ENCODE measurements at places on chromosomes 3 and 15.
A peak's percentile ranks its signal among the peaks of the same experiment; 100 is the strongest.

GRCh38 chr3:13077431-13078162 is 4.4 kb upstream of the IQSEC1 start:
- DNase-seq, result no peak

DNA sequence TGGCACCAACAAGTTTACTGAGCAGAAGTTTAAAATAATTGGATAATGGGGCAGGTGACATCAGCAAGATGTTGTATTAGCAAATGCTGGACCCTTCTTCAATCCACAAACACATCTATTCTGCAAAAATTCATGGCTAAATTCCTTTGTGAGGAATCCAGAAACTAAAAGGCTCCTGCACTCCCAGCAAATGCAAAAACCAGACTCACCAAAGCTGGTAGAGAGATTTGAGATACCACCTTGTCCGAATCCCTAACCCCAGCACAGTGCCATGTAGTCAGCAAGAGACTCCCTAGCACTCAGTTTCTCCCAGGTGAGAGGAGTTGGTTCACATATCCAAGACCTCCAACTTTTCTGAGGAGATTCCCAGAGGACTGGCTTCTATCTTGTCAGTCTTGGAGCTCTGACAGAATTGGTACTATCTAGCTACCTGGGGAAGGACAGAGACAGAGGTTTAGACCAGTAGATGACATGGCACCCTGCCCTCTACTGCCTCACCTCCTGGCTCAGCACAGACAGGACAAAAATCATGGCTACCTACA is 21.8 kb downstream of the GREM1 start:
- DNase-seq, result no peak

GRCh38 chr15:65828585-65828984 is 36.5 kb upstream of the DENND4A start:
- DNase-seq, result peak; percentile 24

DNA sequence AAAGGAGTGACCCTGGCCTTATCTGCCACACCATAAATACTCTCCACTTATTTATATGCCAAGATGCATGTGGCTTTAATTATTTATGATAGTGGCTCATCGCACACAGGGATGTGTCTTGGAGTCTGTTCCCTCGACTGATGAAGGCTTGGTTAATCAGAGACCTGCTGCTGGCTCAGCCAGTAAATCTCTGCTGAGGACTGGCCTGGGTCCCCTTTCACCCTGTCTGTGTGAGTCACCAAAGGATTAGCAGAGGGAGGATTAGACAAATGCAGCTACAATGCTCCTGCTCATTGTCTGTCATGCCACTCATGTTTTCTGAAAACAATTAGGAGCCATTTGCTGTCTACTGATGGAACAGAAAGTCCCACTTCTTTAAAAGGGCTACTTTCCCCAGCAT is 226.8 kb downstream of the NTRK3 start:
- no peak for DNase-seq

DNA sequence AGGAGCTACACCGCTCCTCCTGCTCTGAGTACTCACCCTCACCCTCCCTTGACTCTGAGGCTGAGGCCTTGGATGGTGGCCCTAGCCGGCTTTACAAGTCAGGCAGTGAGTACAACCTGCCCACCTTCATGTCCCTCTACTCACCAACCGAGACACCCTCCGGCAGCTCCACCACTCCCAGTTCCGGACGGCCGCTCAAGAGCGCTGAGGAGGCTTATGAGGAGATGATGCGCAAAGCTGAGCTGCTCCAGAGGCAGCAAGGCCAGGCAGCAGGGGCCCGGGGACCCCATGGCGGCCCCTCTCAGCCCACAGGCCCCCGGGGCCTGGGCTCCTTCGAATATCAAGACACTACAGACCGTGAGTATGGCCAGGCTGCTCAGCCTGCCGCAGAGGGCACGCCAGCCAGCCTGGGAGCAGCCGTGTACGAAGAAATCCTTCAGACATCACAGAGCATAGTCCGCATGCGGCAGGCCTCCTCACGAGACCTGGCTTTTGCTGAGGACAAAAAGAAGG is 21.2 kb upstream of the APEH start:
- DNase-seq, result no peak

DNA sequence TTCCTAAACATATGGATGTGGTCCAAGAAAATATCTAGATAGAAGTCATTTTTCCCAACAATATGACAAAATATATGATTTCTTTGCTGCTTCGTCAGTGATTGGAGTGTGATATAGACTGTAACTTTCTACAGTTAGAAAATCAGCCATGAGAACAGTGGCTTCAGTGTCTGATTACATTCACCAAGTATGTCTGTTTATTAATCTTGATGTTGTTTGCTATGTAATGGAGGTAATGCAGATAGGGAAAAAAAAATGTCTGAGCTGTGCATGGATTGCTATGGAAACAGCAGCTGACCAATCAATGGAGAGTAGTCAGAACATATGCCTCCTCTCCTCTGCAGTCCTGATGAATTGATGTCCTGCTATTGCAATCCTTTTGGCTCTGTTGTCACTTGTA is 72.3 kb upstream of the GAP43 start:
- DNase-seq, result no peak

- DNase-seq, result no peak
Observed at GRCh38 chr15:34941831-34942230, 27.7 kb downstream of the AQR start.

DNA sequence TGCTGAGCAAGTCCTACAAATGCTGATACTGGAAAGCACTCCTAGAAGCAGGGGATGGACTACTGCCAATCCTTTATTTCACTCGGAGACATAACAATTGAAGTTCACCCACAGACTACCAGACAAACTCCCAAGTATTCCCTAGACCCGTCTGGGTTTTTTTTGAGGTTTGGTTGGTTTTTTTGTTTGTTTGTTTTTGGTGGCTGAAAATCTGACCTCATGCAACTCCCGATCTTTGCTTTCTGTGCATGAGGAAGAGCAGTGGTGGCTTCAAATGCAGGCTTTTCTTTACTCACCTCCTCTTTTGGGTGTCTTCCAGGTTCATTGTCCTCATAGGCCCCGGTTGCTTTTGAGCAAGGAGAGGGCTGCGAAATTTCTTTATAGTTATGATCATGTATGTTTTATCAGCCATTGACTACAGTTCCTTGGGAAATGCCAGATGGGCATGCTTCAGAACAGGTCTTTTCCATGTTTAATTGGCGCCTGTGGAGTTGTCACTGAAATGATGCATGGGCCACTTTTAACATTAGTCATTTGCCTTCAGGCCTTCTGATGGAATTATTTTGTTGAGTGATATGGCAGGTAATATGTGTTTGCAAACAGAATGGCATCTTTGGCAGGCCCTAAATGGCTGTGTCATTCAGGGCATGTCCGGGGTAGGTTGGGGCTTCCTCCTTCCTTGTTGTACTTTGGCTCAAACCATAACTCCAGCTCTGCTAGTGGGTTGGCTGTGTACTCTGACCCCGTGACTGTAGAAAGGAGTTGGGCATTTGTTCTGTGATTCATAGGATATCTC is 81.3 kb upstream of the ZBED2 start:
- DNase-seq, result no peak

GRCh38 chr15:77171221-77171967 is 100.5 kb upstream of the TSPAN3 start:
- no peak for DNase-seq

GRCh38 chr3:16538507-16538906 is 25.0 kb upstream of the RFTN1 start:
- no peak for DNase-seq

- DNase-seq, result no peak
Observed at GRCh38 chr3:156553705-156554356, 1.1 kb downstream of the SSR3 start.

DNA sequence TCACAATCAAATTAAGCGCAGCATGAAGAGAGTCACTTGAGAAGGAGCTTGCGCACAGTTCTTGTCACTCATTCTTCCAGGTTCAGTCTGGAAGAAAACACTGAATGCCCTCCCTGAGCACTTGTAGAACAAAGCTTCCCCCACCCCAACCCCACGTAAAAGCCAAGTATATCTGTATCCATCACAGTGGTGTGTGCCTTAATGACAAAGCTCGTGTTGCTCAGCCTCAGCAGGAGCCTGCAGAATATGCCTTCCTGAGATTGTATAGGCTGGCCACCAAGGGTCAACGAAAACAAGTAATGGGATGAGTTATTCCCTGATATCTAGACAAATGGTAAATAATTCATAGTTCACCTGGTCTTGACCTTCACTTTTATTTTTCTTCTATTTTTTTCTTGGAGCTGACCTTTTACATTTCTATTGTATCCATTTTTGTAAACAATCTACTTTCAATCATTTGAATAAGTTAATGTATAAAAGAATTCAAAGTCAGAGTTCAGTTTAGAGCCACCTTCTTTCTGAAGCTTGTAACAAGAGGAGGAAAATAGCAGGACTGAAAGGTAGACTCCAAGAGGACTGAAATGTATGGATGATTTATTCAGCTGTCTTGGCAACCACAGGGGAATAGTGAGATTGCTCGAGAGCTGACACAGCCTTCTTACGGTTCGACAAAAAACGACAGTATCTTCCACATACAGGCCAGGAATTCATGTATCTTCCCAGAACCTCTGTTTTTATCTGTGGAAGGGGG is 405.5 kb upstream of the TPM1 start:
- no peak for DNase-seq

All from effector memory CD4-positive, alpha-beta T cell (primary cell).